ENCODE measurements at places on chromosomes 3 and 15. TPM values are rescaled to one million over a fixed set of nuclear protein-coding genes. Genes with fewer than 3 reads are reported as not detected.

The PLAAT1 gene
- polyA plus RNA-seq = 0.16 TPM

The BLM gene
- 0.60 TPM for polyA plus RNA-seq

The GATA2 gene
- 5.2 TPM for polyA plus RNA-seq

The POC1A gene
- polyA plus RNA-seq = 3.6 TPM

The MYO5C gene
- 16.4 TPM for polyA plus RNA-seq

The PLSCR5 gene
- not detected for polyA plus RNA-seq

The RBM6 gene
- 13.6 TPM for polyA plus RNA-seq

The SHC4 gene
- polyA plus RNA-seq = under 0.01 TPM

The CASR gene
- polyA plus RNA-seq = not detected

The ATP13A5 gene
- not detected for polyA plus RNA-seq

The VWA5B2 gene
- 0.60 TPM for polyA plus RNA-seq

The CACNA2D3 gene
- 0.69 TPM for polyA plus RNA-seq

The ZNF197 gene
- 4.4 TPM for polyA plus RNA-seq

The HYKK gene
- 4.0 TPM for polyA plus RNA-seq

The EPB42 gene
- 0.06 TPM for polyA plus RNA-seq

The CILP gene
- 5.4 TPM for polyA plus RNA-seq

The SI gene
- 8.8 TPM for polyA plus RNA-seq

The NR1I2 gene
- 33.6 TPM for polyA plus RNA-seq

The COMMD2 gene
- polyA plus RNA-seq = 14.3 TPM

The CHRNA3 gene
- polyA plus RNA-seq = 0.23 TPM

The LINGO1 gene
- under 0.01 TPM for polyA plus RNA-seq

The HTR3E gene
- 1.2 TPM for polyA plus RNA-seq

The MAGEL2 gene
- polyA plus RNA-seq = 0.17 TPM

The PTX3 gene
- polyA plus RNA-seq = 0.69 TPM

The PCSK6 gene
- 10.3 TPM for polyA plus RNA-seq

The SLC51B gene
- 77.0 TPM for polyA plus RNA-seq

The SMCO1 gene
- polyA plus RNA-seq = not detected

The GABRR3 gene
- not detected for polyA plus RNA-seq

The HHATL gene
- 1.4 TPM for polyA plus RNA-seq

The PLS1 gene
- 229 TPM for polyA plus RNA-seq

The TMCO5A gene
- polyA plus RNA-seq = not detected

The MUC20 gene
- 13.9 TPM for polyA plus RNA-seq

The EXD1 gene
- not detected for polyA plus RNA-seq

The COL6A6 gene
- not detected for polyA plus RNA-seq

The CXCR6 gene
- 3.3 TPM for polyA plus RNA-seq

The SLC22A14 gene
- polyA plus RNA-seq = not detected

All from sigmoid colon (tissue), 7 donors.